ENCODE measurements at places on chromosomes 6 and 20.

DNA sequence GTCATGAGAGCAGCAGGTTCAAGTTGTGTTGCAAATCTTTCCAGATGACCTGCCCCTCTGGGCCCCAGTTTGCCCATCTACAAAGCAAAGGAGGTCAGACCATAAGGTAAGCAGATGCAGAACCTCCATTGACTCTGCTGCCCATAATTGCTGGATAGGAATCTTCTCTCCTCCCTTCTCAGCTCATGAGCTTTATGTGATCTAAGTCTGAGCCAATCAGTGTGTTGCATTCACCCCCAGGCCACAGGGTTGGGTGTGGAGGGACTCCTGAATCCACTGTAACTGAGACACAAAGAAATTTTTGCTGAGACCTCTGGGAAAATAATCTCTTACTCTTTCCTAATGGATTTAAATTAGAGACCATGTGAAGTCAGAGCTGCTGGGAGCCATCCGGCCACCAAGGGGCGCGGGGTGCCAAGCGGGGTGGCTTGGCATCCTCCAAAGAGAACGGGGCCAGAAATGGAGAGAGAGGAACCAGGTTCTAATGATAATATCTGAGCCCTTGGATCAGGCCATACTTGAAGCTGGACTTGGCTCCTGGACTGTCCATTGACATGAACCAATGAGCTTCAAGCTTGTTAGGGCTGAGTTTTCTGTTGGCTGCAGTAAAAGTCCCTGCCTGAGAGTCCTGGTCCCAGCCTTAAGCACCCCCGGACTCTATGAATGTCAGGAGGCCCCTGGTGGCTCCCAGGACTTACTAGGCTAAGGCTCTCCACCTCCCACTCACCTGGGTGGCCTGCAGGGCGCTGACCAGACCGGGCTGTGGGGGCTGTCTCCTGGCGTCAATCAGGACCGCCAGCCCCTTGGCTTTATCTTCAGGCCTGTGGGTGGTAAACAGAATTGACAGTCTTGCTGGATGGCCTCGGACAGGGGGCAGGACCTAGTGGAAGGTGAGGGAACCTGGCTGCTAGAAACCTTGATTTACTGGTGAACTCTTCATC is 32.8 kb downstream of the KIAA1755 start:
- DNase-seq, result no peak

DNA sequence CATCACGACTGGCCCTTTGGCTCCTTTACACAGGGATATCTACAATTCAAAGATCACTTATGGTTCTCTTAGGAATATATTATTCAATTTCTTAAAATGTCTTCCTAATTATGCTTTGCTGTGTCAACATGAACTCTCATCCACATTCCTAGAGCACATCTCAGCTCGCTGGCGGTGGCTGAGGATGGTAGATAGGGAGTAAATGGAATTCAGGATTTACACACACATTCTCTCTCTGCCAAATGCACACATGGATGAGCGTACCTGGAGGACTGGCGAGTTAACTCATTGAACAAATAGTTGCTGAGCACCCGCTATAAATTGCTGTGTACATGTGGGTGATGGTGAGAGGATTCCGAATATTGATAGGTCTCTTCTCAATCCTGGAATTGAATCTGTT is 4.8 kb upstream of the MRPS10 start:
- DNase-seq, result no peak

- no peak for DNase-seq
Measured at GRCh38 chr6:105680131-105680530, 277.2 kb upstream of the PREP start.

- DNase-seq, result no peak
Measured at GRCh38 chr6:36479256-36479655, 36.5 kb downstream of the KCTD20 start.

GRCh38 chr20:53247468-53248103 is 275.4 kb downstream of the TSHZ2 start:
- DNase-seq, result no peak

GRCh38 chr6:105750089-105750488 is 336.0 kb upstream of the PRDM1 start:
- DNase-seq, result no peak

DNA sequence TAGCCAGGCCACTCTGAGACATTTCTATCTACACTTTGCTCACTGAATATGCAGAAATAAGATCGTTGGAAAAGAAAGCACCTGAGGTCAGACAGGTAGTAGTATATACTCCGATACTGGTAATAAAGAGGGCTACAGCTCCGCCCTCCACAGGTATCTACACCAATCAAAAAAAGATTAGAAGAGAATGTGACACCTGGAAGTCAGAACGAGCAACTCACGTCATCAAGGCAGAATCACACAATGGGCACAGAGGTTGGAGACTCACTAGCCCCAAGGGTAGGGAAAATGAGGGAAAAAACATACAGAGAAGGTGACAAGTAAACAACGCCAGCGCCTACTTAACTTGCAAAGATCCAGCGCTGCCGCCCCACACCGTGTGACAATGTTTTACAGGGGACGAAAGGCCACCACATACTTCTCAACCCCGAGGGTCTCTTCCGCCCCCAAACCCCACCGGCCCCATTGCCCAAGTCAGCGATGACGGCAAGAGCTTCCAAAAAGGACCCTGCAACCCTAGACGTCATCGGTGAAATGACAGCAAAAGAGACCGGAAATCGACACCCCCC is 653 bp downstream of the LMBRD1 start:
- DNase-seq, result no peak

- no peak for DNase-seq
Measured at GRCh38 chr20:32495949-32496348, 89.2 kb downstream of the NOL4L start.

DNA sequence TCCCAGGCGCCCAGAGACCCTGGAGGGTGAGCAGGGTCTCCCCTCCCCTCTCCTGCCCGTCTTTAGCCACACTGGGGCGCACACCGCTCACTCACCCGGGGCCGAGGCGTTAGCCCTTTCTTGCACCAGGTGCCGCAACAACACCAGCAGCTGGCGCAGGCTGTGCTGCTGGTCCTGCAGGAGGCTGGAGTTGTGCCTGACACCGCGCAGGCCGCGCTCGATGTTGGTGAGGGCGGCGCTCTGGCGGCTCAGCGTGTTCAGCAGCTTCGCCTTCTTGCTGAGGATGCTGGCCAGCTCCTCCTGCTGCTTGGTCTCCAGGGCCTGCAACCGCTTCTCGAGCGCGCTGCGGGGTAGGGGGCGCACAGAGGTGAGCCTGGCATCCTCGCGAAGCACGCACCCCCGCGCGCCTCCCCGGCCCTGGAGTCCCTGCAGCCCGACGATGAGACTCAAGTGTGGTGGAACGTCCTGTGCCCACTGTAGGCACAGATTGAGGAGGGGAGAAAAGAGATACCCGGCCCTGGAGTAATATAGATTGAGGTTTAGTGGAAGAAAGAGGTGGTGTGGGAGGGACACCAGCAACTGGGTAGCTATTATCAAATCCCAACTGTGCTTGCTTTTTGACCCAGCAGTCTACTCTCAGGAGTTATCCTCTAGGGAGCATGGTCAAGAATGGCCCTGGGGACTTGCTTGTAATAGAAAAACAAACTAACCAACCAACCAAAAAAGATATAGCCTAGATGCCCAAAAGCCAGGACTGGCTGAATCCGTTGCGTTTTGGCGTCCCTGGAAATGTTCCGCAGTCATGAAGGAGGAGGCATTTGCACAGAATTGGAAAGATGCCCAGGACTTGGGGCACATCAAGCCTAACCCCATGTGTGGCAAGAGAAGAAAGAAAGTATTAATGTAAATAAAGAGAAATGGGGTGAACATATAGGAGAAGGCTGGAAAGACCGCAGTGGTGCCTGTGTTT is 30.9 kb downstream of the ANGPT4 start:
- DNase-seq, result no peak

DNA sequence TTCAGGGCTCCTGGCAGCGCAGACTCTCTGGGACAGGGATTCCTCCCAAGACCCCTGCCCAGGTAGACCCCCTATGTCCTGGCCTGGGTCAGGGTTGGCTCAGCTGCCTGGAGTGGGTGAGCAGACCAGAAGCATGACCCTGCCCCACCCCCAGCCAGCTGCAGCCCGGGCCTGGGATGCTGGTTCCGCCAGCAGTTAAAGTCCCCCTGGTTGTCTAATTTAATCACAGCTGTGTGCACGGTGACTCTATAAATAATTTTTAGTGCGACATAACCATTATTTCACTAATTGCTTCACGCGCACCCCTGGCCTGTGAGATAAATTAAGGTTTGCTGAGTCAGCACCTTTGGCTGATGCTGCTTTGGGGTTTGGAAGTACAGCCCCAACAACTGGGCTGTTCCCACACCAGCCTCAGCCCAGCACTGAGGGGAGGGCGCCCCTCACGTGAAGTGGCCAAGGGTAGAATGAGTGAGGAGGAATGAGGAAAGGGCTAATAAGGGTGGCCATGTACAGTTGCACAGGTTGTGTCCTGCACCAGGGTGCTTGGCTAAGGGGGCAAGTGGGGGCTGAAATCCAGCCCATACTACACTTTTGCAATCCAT is 26.1 kb upstream of the CDH22 start:
- no peak for DNase-seq

- no peak for DNase-seq
Measured at GRCh38 chr20:37349517-37350491, 3.9 kb downstream of the SRC start.

- no peak for DNase-seq
Measured at GRCh38 chr6:84027340-84028181, 6.0 kb upstream of the MRAP2 start.

GRCh38 chr6:37029249-37029971 is 24.0 kb downstream of the FGD2 start:
- no peak for DNase-seq

DNA sequence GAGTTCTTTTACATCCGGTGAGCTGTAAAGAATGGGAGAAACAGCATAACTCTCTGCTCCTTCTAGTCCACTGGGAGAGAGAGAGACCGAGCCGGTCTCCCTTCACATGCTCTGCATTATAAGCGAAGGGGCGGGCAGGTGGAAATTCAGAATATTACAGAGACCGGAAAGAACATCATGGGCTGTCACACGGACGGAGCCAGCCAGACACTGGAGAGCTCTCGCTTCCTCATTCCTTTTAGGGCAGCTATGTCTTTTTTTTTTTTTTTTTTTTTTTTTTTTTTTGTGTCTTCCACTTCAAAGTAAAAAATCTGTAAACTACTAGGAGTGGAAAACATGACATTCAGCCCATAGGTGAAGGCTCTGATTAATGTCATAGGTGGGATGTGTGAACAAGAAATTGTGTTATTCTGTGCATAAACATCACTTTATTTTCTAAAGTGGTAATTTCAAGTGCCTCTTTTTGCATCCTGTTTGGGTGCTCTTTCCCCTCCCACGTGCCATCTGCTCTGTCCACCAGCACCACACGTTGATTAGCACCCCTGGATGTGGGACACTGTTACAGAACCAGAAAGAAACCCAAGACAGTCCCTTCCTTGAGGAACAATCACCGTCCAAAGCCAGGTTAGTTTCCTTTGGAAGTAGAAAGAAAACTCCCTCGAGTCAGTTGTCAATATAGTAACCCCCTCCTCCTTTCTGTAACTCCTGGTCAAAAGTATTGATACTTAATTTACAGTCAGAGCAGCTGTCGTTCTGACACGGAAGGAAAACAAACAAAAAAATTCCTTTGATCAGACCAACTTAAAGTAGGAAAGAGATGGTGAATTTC is at the start of gene TAGAP:
TAGAP (minus strand) TSS at position 93 of the 829 bp plus-strand sequence. CDS start 845 bp downstream, outside the sequence.
- peak; percentile 64 for DNase-seq

GRCh38 chr6:63814459-63814858 is 178.9 kb downstream of the PHF3 start:
- DNase-seq, result no peak

GRCh38 chr6:4341078-4341797 is 205.9 kb upstream of the ECI2 start:
- DNase-seq, result no peak

- no peak for DNase-seq
Measured at GRCh38 chr20:50099565-50099991, 13.4 kb downstream of the UBE2V1 start.

DNA sequence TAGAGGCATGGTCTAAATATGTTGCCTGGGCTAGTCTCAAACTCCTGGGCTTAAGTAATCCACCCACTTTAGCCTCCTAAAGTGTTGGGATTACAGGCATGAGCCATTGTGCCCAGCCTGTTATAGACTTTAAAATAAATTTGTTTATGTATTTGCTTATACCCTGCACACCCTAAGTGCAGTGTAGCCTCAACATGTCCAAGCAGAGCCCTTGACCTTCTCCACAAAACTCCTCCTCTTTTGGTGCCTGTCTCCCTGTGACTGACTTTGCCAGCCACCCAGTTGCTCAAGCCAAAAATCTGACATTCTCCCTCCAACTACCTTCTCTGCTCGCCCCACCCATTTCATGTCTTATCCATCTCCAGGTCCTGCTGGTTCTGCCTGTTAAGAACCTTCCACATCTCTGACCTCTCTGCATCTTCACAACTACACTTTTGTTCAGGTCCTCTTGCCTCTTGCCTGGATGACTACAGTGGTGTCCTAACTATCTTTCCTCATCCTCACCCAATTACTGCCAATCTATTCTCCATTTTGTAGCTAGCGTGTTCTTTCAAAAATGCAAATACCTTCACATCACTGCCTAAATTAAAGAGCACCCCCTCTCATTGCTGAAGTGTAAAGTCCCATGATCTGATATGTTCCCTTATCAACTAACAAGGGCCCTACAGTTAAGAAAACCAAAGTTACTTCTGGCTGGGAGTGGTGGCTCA is 11.2 kb upstream of the KIFC1 start:
- no peak for DNase-seq

GRCh38 chr6:116278854-116279231 is 887 bp downstream of the TSPYL1 start:
- no peak for DNase-seq

DNA sequence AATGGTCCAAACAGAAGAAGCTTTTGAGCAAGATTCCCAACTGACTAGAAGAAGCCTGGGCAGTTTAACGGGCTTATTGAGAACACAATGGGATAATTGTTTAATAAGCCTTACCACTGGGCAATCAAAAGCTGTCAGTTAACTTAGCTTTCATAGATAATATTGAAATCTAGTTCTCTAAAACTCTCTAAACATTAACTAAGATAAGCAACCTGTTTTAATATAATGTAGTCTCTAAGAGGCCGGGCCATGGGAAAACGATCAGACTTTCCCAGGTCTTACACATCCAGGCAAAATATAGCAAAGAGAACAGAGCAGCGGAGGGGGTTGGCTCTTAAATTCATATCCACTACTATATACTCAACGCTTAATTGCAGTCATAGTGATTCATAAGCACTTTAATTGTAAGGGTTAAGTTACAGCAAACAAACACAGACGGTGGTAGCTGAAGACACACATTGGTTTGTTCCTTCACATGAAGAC is 128.0 kb upstream of the FAM83B start:
- DNase-seq, result no peak

- DNase-seq, result no peak
Measured at GRCh38 chr6:81547149-81547548, 205.3 kb downstream of the TENT5A start.
